ENCODE measurements at places on chromosomes 5 and 9.

DNA sequence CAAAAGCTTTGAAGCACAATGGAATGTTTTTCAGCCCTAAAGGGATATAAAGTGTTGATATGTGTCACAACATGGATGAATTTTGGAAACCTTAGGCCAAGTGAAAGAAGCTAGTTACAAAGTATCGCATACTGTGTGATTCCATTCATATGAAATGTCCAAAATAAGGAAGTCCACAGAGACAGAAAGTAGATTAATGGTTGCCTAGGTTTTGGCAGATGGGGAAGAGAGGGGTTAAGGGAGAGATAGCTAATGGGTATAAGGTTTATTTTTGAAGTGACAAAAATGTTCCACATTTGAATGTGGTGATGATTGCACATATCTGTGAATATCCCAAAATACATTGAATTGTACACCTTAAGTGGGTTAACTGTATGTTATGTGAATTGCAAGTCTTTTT, 57.5 kb upstream of the MCCC2 start:
- no peak for DNase-seq

- no peak for DNase-seq
Observed at GRCh38 chr5:86175224-86175623, 442.5 kb upstream of the COX7C start.

DNA sequence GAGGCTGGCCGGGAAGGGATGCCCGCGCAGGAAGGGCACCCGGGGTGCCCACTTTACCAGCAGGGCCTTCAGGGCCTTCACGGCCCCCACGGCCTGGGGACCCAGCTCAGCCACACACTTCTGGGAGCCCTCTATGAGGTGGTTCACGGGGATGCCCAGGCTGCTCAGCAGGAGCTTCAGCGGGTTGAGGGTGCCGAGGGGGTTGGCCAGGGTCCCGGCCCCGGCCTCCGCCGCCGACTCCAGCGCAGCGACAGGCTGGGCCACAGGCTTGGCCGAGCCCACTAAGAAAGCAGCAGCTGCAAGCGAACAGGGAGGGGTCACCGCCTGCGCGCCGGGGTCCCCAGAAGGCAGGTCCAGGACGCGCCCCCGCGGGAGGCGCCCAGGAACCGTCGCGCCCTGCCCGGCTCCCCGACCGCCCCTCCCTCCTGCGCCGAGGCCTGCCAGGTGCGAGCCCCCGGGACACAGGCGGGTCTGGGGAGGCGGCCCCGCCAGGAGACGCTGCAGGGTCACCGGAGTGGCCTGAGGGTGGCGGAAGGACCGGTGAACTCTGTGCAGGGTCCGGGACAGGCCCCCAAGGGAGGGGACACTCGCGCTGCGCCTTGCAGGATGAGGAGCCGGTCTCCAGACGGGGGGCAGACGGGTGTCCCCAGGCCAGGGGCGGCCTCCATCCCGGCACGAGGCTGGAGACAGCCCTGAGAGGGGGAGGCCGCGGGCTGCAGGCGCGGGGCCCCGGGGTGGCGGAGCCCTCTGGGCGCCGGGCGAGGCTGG, 572 bp downstream of the SCGB3A1 start:
- DNase-seq, result no peak

GRCh38 chr9:131546336-131547084, 1.2 kb downstream of the PRRT1B start:
- DNase-seq, result peak; percentile 80

DNA sequence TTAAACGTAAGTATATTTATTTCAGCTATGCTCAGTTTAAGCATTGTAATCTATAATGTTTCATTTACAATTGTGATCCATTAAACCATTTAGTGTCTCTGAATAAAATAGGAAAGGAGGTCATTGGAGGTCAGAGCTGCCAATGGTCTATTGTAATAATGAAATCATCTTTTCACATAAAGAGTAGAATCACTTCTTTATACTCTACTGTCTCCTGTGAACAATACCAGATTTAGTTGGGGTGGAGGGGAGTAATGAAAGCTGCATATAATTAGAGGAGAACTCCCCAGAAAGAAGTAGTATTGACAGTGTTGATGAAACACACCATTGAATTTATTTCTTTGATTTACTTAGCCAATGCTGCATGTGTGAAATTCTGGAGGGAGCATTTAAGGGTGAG, 35.1 kb upstream of the ZFYVE16 start:
- no peak for DNase-seq

DNA sequence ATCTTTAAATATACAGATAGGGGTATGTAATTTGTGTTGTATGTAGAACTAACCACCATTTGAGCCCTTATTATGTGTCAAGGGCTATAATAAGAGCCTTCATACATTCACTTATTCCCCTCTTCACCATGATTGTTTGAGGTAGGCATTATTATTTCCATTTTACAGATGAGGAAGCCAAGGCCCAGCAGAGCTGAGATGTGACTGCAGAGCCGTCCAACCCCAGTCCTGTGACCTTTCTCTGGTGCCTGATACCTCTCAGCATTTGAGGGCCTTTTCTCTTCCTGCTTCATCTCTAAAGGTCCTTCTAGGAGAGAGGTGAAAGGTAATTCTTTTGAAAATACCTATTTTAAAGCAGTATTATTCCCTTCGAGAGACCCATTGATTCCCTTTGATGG, 37.3 kb downstream of the PIP5K1B start:
- no peak for DNase-seq

GRCh38 chr5:151757233-151758140, 944 bp downstream of the ATOX1 start:
- DNase-seq, result no peak

DNA sequence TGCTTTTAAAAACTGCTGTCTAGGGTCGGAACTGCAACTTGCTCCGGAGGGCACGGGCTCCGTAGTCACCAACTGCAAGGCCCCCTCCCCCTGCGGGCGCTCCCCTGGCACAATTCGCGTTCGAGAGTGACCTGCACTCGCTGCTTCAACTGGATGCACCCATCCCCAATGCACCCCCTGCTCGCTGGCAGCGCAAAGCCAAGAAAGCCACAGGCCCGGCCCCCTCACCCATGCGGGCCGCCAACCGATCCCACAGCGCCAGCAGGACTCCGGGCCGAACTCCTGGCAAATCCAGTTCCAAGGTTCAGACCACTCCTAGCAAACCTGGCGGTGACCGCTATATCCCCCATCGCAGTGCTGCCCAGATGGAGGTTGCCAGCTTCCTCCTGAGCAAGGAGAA, 64.2 kb upstream of the GAS1 start:
- DNase-seq, result no peak

GRCh38 chr5:67383451-67383850, 186.9 kb upstream of the CD180 start:
- DNase-seq, result no peak

GRCh38 chr9:20831028-20831427, 147.0 kb downstream of the FOCAD start:
- no peak for DNase-seq

GRCh38 chr5:155850370-155850769, 476.6 kb upstream of the SGCD start:
- DNase-seq, result no peak

DNA sequence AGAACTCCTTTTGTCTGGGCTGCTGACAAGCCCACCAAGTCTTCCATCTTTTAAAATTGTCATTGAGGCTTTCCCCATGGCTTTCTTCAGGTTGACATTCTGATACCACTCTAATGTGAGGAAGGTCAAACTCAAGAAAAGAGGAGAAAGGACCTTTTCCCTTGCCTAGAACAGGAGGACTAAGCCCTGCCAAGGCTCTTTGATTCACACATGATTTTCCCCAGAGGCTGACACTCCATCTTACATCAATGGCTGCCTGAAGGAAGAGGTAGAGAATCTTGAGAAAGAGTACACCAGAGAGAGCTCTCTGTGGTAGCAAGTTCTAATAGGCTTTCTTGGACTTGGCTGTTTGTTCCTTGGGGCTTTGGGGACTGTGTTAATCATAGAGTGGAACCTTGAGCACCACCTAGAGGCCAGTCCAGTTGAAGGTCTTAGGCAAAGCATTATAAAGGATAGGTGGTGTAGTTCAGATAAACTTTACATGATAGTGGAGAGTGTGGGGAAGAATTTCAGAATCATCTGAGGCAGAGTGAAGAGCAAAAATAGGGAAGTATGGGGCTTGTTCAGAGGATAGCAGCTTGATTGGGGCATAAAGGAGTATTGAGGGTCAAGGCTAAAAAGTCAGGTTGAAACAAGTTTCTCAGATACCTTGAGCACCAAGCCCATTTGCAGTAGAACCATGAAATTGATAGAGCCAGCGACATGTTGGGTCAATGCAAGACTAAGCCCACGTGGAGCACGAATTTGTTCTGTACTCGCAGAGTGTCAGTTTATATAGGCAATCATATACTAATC, 36.7 kb downstream of the NDFIP1 start:
- peak; percentile 60 for DNase-seq

DNA sequence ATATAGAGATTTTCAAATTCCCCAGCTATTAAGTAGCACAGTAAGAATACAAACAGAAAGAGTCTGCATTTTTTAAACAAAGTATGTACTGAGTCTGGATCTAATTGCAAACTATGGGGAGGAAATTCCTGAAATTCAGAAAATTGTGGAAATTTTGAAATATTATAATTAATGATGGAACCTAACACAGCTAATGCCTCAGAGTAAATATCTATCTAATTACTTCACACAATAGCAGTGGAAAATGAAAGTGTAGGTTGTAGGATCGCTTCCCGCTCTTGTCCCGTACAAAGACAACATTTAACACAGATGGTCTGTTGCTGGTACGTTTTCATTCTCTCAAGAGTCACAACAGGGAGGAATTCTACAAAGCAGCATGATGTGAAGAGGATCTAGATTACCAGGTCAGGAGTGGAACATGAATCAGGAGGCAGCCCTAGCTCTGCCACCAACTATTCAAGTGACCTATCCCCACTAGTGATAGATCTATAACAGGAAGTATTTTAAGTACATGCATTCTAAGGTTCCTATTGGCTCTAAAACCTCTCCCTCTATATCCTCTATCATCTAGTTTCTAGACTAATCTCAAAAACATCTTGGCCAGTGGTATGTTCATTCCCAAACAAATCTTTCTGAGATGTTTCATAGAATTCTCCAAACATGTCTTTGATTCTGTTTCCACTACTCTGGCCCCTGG, 58.9 kb upstream of the GRAMD2B start:
- DNase-seq, result no peak

GRCh38 chr9:136544548-136544963, 1.3 kb downstream of the NOTCH1 start:
- DNase-seq, result no peak

DNA sequence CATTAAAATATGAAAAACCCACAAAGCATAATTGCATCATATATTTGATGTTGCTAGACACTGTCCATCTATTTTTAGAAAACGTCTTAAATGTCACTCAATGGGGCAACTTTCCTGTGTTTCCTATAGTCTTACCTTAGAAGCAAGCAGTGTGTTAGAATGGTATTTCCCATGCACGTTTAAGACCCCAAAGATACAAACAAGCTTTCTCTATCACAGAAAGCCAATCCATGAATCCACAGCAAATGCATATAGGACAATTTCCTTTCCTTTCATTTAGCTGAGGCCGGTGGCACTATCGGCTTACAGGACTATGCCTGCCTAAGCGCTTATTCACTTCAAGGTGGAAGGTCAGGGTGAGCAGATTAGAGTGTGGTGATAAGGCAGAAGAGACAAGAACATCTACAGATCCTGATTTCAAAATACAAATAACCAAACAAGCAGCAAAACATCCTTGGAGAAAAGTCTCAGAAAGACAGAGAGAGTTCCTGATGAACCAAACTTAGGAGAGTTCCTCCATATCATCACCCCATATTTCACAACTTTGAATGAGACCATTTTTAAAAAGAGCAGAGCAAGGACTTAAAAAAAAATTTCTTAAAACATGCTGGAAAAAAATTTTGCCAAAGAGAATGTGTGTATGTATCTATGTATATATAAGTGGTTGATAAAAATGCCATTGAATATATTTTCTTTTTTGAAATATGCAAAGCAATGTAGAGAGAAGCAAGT, 57.2 kb downstream of the MEF2C start:
- no peak for DNase-seq

DNA sequence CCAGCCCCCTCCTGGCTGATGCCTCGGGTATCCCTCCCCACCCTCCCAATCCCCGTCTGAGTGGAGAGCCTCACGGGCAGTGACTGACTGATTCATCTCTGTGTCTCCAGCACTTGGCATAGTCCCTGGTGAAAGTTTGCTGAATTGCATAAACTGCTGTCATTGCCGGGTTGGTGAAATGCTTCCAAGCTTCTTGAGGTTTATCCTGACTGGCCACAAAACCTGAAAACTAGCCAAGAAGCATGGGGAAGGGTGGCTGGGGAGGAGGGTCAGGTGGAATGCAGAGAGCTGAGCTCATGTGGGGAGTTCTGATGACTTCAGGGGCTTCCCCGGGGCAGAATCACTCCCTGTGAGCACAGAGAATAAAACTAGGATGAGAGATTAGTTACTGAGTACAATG, 56.9 kb upstream of the GGTA1 start:
- no peak for DNase-seq

DNA sequence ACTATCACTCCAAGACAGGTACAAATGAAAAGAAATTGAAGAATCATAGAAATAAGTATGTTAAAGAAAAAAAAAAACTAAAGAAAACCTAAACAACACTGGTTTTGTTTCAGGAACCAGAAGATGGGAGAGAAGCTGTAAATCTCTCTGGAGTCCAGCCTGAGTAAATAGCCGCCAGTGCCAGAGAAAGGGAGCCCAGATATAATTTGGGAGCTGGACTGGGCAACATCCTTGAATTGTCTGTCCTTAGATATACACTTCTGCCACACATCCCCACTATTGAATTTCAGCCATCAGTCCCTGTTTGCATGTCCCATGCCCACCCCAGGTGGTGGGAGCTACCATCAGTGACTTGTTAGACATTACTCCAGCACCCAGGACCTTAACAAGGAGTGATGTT, 979.6 kb downstream of the DTWD2 start:
- DNase-seq, result no peak

- no peak for DNase-seq
Observed at GRCh38 chr5:175868996-175869638, 2.3 kb upstream of the CPLX2 start.

DNA sequence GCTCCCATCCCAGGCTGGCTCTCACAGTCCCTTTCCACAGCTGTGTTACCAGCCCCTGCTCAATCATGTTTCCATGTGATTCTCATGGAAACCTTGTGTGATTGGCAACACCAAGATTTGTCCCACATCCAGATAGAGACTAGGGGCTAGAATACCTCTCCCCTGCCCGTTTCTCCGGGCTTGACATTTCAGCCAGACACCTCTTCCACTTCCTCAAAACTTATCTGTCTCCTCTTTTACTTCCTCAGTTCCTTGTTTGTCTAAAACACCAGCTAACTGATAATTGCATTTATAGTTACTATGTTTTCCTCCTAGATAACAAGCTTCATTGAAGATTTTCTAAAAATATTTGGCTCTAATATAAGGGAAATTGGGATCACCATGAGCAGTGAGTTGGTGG, 16.6 kb upstream of the KCNMB1 start:
- DNase-seq, result no peak

DNA sequence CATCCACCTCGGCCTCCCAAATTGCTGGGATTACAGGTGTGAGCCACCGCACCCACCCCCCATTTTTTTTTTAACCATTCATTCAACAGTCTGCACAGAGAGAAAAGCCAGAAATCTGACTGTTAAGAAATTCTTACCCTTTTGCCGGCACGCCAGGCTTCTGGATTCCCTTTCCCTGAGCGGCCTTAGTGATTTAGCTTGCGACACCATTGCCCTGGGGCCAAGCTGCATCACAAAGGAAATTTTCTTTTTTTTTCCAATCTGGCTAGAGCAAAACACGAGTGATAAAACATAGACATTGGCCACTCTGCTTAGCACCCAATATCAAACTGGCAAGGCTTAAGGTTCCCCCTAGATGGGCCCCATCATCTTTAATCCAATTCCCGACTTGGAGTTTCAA, 21.2 kb upstream of the ATOSB start:
- DNase-seq, result no peak
